Stimulated activated CD4-positive, alpha-beta T cell treated with anti-CD3 and anti-CD28 coated beads, Interleukin-1b, Interleukin-23, amount 100 ng/mL, for 24 hours (primary cell): ENCODE measurements at places on chromosomes 7 and 10.

DNA sequence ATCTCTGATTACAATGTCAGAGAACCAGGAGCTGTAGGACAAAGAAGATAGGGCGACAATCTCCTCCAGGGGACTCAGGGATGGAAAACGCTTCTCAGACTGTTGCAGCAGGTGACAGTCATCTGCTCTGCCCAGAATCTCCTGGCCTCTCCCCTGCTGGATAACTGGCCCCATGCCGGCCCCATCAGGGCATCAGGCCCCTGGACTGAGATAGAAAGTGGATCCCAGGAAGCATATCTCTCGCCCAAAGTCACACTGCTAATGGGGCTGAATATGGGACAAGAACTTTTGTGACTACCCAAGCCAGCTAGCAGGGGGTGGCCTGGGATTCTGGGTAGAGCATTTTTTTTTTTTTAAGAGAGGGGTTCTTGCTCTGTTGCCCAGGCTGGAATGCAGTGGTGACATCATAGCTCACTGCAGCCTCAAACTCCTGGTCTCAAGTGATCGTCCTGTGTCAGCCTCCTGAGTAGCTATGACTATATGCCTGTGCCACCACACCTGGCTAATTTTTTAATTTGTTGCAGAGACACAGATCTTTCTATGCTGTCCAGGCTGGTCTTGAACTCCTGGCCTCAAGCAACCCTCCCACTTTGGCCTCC, 20.5 kb upstream of the MLXIPL start:
- DNase-seq = no peak

- no peak for DNase-seq
Measured at GRCh38 chr10:69910561-69910960, 108.9 kb downstream of the COL13A1 start.

GRCh38 chr7:152136686-152137085, 111.2 kb downstream of the GALNT11 start:
- DNase-seq = no peak

DNA sequence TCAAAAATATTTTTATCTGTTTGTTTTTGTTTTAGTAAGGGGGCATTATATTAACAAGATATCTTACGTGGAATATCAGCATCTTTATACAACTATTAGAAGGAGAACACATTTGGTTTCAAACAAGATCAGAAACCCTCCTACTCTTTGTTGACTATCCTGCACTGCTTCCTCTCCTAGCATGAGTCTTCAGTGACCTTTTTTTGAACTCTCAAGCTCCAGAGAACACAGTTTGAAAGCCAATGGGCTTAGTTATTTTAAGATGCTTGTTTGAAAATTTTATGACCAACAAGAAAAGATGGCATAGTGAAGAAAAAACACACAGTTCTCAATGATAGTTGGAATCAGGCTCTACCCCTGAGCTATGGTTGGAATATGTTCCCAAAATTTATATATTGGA, 37.2 kb upstream of the RTKN2 start:
- no peak for DNase-seq

GRCh38 chr10:128160297-128160711, 34.1 kb upstream of the MKI67 start:
- DNase-seq = no peak

DNA sequence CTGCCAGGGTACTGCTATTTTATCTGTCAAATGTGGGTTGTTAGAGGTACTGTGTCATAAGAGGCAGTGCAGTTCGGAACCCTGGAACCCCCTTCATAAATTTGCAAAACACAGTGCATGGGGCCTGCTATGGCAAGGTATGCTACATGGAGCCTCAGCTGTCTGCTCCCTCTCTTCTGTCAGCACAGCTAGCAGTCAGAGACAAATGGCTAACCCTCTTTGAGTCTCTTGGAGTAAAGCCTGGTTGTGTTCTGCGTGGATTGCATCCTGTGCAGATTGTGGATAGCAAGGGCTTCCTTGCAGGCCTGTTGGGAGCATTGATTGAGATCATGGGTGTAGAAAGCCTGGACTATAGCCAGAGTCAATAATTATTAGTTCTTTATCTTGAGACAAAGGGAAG, 397.8 kb downstream of the AUTS2 start:
- no peak for DNase-seq

GRCh38 chr7:97971120-97971989, 18.6 kb downstream of the OCM2 start:
- DNase-seq = no peak

GRCh38 chr10:8238986-8239385, 184.5 kb downstream of the GATA3 start:
- DNase-seq = no peak

DNA sequence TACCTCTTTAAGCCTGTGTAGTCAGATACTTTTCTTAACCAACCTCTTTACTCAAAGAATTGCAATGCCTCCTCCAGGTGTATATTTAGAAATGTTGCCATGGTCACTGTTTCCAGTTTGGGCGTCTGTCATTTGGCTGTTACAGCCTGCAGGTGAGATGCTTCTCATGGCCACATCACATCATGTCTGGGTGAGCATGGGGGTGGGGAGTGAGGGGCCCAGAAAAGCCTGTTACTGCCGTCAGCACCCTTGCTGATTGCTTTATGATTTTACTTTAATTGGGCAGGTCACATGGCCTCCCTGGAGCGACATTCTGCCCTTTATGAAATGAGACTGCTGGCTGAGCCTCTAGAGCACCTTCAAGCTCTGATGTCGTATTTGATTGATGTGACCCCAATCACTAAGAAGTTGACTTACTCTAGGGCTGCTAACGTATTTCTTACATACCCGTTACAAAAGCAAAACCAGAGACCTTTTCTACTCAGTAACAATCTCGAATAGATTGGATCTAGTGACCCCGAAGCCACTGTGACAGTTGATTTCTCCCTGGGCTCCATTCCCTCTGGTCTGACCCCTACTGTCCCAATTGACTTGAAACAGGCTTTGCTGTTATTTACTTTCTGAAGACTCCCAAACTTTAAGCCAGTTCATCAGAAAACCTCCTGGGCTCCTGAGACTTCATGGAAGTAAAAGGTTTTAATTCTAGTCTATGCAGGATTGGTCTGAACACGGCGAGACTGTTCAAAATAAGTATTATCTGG, 60.7 kb downstream of the OTUD1 start:
- DNase-seq = no peak

DNA sequence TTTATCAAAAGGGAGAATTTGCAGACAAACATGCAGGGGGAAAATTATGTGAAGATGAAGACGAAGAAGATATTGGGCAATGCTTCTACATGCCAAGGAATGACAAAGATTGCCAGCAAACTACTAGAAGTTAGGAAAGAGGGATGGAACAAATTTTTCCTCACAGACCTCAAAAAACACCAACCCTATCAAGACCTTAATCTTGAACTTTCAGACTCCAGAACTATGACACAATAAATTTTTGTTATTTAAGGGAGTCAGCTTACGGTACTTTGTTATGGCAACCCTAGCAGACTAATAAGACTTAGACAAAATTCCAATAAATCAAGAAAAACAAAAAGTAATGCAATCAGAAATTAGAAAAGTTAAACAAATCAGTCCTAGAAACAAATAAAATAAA, 280.0 kb upstream of the GNAI1 start:
- no peak for DNase-seq

GRCh38 chr7:23654508-23654907, 25.5 kb upstream of the FAM221A start:
- no peak for DNase-seq

GRCh38 chr10:26755443-26755903, 58.0 kb downstream of the PDSS1 start:
- no peak for DNase-seq

GRCh38 chr10:110507346-110507745, 9.6 kb downstream of the DUSP5 start:
- no peak for DNase-seq

DNA sequence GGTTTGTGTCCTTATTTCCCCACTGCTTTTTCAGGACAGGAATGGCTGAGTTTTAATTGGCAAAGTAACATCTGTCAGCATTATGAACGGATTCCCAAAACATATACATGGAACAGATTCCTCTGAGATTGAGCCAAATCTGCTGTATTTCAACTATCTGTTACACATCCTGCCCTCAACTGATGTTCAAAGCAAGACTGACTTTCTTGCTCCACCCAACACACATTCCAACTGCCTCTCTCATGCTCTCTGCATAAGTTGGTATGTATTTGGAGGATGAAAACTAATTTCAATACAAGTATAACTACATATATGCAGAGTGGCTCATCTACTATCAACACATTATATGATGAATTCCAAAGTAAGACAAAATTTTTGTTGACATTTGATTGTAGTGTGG, 342.2 kb downstream of the GATA3 start:
- DNase-seq = no peak

GRCh38 chr7:46738796-46739195, 817.7 kb upstream of the IGFBP3 start:
- no peak for DNase-seq

DNA sequence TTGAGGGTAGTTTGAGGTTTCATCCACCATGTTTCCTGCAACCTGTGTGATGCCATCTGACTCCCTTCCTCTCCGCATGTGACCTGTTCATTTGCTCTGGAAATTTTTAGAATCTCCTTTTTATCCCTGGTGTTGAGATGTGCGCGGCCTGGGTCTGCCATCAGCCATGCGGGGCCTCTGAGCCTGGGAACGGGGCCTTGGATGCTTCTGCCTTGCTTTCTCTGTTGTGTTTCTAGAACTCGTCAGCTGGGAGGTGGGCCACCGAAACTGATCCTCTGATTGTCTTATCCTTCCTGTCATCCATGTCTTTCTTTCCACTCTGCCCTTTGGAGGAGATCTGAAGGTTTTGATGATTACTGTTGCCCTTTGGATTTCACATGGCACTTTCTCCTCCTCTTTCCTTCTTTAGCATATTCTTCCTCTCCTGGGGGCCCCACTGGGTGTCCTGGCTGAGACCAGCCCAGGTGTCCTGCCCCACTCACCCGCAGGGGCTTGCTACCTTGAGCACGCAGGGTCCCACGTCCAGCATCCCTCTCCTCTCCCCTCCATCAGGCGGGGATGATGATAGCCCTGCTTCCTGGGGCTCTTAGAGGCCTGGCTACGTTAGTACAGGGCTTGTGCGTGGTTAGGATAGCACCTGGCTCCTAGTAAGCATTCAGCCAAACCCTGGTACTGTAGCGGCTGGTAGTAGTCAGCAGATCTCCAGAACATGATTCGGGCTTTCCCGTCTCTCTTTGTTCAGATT, 29.9 kb downstream of the PPP2R2D start:
- DNase-seq = no peak
